ENCODE measurements at places on chromosomes 3 and 15.

DNA sequence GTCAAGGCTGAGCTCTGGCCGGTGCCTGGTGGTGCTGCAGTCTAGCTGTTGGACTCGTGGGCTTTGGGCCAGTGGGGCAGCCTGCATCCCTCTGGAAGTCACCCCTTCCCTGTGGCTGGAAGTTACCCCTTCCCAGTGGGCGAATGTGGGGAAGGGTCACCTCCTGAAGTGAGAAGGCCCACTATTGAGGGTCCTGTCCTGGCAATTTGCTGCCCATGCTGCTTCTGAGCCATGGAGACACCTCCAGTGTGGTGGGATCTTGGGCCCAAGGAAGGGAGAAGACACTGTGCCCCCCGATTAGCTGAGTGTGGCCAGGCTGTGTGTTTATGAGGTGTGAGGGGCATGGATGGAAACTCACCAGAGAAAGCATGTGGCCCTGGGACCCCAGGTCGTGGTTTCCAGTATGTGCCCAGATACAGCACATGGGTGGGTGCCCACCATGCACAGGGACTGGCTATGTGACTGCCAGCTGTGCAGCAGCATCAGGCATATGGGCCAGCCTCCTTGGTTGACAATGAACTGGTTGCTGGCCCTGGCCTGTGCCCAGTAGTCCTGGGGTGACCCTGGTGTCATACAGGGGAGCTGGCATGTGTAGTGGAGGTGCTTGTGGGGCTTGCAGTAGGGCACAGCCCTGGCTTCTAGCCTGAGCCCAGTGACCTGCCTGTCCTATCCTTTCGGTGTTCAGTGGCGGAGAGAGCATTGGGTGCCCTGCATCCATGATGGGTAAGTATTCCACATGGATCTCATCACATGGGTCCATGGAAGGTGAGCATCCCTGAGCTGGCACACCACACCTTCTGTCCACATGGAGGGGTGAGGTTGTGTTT is 221.2 kb downstream of the SNRPN start:
- DNase-seq, result no peak

DNA sequence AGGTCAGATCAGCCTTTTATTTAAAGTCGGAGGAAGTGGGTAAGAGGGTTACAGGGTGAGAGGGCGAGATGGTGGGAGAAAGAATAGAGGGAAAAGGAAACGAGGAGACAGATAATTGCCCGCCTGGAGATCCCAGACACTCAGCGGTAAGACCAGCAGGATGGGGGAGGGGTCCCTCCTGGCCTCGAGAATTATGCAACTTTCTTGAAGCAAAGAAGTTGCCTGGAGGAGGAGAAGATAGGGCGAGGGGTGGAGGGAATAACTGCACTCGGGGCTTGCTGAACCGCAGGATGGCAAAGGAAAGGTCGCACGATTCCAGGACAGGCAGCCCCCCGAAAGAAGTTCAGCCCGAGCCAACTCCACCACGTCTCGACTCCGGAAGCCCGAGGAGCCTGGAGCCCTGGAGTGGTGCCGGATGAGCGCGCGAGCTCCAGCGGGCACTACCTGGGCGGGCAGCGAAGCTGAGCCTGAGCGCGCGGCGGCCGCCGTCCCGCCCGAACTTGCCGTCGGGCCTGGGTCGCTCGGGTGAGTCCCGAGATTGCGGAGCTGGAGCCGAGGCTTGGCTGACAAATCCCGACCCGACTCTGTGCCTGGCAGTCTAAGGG is 402 bp downstream of the WWTR1 start:
- no peak for DNase-seq

GRCh38 chr15:72161361-72162132 is 36.0 kb downstream of the GRAMD2A start:
- no peak for DNase-seq

- no peak for DNase-seq
Observed at GRCh38 chr15:99486371-99487336, 79.1 kb upstream of the MEF2A start.

DNA sequence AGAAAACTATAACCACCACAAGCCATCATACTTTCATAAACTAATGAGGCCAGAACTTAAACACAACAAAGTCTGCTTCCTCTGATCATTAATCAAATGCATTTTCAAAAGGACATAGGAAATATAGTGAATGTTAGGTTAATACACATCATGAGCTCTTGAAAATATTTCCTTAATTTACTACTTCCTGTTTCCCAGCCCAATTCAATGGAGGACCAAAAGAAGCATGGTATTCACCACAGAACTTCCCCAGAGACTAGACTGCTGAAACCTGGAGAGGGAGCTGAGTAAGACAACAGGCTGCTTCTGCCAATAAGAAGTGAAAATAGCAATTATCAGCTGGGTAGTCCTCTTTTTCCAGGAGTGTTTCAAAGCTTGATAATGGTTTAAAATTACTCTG is 250.3 kb downstream of the ULK4 start:
- no peak for DNase-seq

- DNase-seq, result no peak
Observed at GRCh38 chr15:80856809-80857377, 77.7 kb downstream of the CEMIP start.

DNA sequence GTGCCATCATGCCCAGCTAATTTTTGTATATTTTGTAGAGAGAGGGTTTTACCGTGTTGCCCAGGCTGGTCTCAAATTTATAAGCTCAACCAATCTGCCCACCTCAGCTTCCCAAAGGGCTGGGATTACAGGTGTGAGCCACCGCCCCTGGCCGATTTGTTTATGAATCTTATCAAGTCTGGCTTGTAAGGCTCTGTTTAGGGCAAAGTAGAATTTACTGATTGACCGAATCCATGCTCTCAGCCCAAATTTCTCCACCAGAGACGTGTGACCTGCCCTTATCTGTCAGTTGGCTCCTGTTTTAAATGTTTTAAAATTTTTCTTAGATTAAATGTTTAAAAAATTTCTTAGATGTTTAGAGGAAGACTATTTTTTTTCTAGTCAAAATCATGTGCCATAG is 19.5 kb downstream of the RAD54L2 start:
- DNase-seq, result no peak

DNA sequence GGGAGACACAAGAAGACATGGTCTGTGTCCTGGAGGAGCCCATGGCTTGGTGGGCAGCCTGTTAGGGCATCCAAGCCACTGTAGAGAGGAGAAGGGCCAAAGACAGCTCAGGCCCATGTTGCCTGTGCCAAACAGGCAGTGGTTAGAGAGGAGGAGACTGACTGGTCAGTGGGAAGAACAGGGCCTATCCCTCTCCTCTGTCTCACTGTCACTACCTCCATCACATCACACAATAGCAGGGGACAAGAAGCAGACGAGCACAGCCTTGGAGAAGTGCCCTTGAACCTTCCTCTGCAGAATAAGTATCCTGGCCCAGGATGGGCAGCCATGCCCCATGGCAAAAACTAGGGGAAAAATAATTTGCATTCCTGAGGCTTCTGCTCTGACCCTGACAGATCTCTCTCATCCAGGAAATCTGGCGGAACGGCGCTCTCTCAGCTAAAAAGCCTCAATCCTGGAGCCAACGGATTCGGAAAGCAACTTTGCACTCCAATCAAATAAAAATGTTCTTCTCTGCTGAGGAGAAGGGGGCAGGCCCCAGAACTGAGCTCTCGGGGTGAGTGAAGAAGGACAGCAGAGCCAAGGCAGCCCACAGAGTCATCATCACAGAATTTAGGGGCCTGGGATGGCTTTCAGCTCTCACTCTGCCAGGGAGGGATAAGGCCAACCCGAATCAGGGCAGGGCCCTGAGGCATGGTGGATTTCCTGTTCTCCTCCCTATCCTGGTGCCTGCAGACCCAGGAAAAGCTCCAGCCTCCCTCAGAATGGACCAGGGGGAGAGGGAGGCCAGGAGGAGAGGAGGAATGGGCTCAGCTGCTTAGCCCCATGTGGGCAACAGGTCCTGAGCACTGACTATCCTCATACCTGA is 1.6 kb downstream of the SHF start:
- DNase-seq, result no peak

- no peak for DNase-seq
Observed at GRCh38 chr3:4748701-4749378, 230.4 kb upstream of the BHLHE40 start.

DNA sequence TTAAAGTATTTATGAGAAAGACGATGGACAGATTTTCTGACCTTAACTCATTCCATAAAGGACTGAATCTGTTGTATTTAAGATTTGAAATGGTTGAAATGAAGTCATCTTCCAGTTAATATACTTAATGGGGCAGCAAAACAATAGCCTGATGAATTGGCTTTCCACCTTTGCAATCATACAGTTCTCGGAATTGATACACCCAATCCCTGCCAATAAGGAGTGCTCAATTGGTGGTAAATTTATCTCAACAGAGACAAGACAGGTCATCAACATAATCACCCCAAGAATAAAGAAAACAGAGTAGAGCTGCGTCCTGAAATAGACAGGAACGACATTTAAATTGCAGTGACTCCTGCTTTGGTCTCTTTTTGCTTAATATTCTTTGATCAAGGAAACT is 11.2 kb downstream of the ANXA2 start:
- DNase-seq, result no peak

- DNase-seq, result no peak
Observed at GRCh38 chr15:99443768-99444446, 121.9 kb upstream of the MEF2A start.

- DNase-seq, result no peak
Observed at GRCh38 chr3:11581237-11582190, 62.2 kb downstream of the VGLL4 start.

GRCh38 chr15:75836959-75837334 is 6.3 kb upstream of the UBE2Q2 start:
- peak; percentile 19 for DNase-seq

DNA sequence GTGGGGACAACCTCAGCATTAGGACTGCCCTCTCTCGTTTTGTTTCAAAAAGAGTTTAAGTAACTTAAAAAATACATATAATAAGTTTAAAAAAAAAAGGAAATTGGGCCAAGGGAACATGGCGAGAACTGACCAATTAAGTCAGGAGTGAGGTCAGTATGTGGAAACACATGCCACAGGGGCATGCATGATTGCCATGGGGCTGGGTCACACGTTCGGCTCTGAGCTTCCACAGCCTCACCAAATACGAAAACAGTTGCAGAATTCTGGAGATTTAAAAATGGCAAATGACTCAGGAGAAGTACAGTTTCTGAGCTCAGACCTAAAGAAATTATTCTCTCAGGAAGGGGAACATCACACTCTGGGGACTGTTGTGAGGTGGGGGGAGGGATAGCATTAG is 24.1 kb downstream of the PDE8A start:
- no peak for DNase-seq

DNA sequence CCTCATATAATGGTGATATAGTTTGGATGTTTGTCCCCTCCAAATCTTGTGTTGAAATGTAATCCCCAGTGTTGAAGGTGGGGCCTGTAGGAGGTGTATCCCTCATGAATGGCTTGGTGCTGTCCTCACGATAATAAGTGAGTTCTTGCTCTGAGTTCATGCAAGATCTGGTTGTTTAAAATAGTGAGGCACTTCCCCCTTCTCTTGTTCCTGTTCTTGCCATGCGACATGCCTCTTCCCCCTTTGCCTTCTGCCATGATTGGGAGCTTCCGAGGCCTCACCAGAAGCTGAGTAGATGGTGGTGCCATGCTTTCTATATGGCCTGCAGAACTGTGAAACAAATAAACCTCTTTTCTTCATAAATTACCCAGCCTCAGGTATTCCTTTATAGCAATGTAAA is 39.2 kb downstream of the REC114 start:
- DNase-seq, result no peak

DNA sequence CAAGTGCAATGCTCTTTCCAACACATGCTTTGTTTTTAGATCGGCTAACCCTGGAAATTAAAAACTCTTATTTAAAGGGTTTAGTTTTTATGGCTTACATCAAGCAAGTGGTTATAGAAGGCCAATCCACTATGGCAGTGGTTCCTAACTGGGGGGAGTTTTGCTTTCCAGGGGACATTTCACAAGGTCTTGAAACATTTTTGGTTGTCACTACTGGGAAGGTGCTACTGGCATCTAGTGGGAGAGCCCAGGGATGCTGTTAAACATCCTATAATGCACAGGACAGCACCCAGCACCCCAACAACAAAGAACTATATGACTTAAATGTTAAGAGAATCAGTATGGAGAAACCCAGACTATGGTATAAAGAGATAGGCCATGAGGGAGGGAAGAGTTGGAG is 439.0 kb downstream of the NTRK3 start:
- DNase-seq, result no peak

DNA sequence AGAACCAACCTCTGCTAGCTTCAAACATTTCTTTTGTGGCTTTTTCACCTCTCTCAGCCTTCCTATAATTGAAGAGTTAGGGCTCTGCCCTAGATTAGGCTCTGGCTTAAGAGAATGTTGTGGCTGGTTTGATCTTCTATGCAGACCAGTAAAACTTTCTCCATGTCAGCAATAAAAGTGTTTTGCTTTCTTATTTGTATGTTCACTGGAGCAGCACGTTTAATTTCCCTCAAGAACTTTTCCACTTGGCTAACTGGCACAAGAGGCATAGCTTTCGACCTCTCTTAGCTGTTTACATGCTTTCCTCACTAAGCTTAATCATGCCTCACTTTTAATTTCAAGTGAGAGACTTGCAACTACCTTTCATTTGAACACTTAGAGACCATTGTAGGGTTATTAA is 964.7 kb downstream of the ROBO2 start:
- no peak for DNase-seq

DNA sequence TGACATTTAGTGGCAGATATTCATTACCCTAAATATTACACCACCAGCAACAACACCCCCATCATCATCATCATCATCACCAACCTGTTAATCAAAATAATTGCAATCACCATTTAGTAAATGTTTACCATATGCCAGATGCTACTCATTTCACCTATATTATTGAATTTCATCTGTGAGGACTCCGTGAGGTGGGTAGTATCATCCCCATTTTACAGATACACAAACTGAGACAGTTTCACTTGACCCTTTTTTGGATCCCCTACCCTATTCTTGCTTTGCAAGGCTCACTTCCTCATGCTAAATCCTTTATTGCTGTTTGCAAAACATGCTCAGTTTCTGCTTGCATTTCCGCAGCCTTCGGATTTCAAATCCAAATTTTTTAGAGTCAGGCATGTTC is 18.3 kb upstream of the DET1 start:
- no peak for DNase-seq

- no peak for DNase-seq
Observed at GRCh38 chr15:42282344-42282743, 9.1 kb upstream of the TMEM87A start.

DNA sequence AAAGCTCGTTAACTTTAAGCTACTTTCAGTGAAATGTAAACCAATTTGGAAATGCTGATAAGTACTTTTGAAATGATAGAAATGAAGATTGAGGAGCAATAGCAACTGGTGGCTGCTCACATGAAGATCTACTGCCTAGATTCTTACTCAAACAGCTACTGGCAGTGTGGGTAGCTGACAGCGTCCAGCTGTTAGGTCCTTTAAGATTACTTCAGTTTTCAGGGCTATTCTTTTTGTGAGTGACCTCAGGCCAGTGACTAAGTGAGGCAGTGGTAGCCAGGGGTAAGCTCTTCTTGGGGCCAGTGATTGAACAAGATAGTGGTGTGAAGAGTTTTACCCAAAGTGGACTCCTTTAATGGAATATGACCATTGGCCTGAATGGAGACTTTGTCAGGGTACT is 41.3 kb downstream of the NECTIN3 start:
- no peak for DNase-seq

- DNase-seq, result no peak
Observed at GRCh38 chr3:40312661-40313226, 3.2 kb downstream of the EIF1B start.

Data from T-helper 22 cell (primary cell).